ENCODE measurements at places on chromosomes 6 and 20.

DNA sequence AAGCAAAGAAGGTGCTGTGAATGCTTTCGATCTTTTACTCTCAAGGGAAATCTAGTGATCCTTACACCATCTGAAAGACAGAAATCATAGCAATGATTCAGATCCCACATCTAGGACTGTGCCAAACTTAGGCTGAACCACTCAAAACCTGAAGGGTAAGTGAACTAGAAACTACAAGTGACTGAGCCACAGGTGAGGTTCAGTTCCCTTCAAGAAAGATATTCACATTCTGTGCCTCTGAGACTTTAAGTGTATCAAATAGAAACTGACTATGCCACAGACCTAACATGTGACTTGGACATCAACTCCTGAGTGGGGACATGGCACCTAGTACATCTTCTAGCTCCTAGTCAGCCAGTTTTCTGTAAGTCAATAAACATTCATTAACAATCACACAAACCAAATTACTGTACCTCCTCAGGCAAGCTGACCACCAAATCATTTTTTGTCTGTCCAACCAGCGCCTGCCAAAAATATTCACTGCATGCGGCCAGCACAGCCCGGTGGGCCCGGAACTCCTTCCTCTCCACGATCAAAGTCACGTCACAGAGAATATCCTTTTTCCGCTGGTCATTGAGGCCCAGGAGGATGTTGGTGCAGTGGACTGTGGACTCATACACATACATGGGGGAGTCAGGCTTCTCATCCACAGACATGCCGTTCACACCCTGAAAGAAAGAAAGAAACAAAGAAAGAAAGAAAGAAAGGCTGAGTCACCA is 114.1 kb downstream of the GJA10 start:
- no peak for DNase-seq

DNA sequence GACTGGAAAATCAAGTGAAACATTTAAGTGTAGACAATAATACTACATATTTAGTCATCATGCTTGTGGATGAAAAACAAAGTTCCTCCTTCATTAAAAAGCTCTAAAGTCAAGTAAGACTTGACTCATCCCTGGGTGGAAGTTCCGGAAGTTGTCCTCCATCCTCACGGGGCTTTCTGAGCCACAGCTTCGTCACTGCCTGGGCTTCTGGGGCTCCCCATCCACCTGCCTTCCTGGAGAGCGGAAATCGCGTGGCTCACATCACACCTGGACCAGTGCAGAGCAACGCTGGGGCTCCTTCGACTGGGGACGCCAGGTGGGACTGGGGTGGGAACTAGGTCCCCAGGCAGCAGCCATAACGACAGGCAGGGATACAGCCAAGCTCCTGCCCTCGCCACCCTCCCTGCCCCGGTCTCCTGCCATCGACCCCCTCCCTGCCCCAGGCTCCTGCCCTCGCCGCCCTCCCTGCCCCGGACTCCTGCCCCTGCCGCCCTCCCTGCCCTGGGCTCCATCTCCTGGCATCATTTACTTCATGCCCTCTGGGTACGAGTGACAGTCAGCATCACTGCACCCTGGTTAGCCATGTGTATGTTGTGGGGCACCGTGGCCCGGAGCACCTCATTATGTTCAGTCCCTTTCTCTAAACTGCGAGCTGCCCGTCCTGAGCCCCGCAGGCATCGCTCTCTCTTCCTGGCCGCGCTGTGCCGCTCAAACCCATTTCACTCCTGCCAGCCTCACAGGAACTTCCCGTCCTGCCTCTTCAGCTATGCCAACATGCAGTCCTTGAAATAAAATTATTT is 12.9 kb downstream of the THBS2 start:
- DNase-seq: no peak

DNA sequence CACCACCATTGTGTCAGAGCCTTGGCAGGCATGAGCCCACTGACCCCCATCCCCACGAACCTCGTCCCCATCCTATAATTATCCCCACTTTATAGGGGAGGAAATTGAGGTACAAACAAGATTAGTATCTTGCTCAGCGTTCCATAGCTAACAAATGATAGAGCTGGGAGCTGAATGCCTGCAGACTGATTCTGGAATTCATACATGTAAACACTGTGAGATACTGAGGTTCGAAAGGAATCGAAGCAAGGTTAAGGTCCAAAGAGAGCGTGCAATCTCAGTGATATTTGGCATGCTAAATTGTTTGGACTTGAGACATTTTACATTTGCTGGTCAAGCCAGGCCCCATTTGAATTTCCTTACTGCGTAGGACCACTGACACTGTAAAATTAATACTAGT is 746.6 kb downstream of the COL12A1 start:
- no peak for DNase-seq

- DNase-seq: no peak
Observed at GRCh38 chr6:163998496-163998895, 584.0 kb downstream of the QKI start.

GRCh38 chr6:14634072-14634471 is 516.5 kb downstream of the CD83 start:
- no peak for DNase-seq

GRCh38 chr6:20541382-20541781 is 7.1 kb downstream of the CDKAL1 start:
- DNase-seq: no peak

GRCh38 chr20:43431134-43431519 is 26.6 kb upstream of the SRSF6 start:
- no peak for DNase-seq

DNA sequence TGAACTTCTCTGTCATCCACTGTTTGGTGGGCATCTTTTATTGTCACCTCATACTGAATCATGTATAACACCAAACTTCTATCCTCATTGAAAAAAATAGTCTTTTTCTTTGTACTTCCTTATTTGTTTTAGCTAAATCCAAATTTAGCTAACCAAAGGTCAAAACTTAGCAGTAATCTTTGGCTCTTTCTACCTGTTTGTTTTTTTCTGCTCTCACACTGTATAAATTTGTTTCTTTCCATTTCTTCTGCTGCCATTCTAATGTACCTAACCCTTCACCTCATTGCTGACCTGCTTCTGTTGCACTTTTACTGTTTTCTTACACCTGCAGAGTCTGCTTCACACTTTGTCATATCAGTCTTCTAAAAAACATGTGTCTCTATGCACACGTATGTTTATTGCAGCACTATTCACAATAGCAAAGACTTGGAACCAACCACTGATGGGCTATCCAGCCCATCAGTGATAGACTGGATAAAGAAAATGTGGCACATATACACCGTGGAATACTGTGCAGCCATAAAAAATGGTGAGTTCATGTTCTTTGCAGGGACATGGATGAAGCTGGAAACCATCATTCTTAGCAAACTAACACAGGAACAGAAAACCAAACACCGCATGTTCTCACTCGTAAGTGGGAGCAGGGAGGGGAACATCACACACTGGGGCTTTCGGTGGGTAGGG is 7.2 kb downstream of the ATRN start:
- DNase-seq: no peak

GRCh38 chr6:24329022-24329421 is 28.8 kb downstream of the DCDC2 start:
- no peak for DNase-seq

DNA sequence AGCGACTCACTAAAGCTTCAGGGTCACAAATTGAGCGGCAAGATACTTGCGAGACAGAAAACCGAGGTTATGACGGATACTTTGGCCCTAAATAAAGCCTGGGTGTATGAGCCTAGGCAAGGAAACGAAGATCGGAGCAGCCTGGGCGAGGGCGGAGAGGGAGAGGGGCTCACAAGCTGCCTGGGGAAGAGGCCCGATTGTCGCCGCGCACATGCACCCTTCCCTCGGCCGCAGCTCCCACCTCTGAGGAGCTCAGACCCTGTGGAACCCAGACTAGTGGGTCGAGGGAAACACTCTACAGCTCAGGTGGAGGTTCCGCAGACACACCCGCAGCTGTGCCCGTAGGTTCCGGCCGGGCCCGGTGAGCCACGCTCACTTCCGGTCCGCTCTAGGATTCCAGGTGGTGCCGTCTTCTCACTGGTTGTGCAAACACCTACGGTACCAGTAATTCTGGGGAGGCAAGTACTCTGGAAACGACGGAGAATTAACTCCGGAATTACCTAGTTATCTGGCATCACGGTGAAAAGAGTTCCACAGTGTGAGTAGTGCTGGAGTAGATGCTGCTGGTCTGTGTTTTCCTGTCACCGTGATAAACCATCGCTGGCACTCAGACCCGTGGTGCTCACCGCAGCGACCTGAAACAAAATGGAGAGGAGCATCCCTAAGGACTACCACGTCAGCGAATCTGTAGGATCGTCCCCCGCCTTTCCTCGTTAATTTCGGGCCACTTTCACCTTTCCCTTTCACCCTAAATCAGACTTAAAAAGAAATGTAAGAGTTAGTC is 61.5 kb downstream of the GPX5 start:
- DNase-seq: peak; percentile 34

Data from NCI-H1694 (cell line).